Natural killer cell (primary cell): ENCODE measurements at places on chromosomes 2 and 18. TPM values are rescaled to one million over a fixed set of nuclear protein-coding genes. Genes with fewer than 3 reads are reported as not detected.

The GULP1 gene
- total RNA-seq, result not detected

The HNMT gene
- total RNA-seq, result 1.5 TPM

The ABHD1 gene
- 1.2 TPM for total RNA-seq

DNA sequence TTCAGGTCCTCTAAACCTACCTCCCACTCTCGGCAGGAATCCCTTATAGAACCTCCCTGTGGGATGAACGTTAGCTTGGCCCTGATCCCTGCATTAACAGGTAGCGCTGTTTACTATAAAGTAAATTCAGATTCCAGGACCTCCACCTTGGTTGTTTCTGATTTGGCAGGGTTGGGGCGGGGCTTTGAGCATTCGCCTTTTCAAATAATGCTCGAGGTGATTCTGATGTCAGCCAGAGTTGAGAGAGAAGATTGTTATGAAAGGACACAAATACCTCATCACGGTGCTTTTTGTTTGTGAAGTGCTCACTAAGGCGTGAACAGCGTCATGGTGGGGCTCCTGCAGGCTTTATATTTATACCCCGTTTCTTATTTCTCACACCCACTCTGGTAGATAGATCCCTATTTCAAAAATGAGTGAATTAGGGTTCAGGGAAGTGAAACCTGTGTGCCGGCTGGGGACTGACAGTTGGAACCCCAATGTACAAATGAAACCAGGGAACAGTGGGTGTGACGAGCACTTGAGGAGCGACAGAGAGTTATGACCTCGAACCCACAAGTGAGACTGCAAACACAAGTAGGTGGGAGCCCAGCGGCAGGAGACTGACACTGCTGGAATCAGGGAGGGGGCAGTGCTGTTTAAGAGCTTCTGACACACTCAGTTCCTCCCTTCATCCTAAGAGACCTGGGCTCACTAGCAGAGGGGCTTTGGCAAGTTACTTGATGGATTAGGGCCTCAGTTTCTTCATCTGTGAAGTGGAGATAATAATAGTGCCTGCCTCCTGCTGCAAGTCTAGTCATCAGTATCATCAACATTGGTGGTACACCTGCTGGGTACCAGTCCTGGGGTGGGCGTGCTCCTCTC, 14.2 kb upstream of the CXCR4 start:
- peak; percentile 94 for DNase-seq
- H3K27ac ChIP-seq, result peak overlapping the region; percentile 90
- H3K4me3 ChIP-seq, result no peak overlapping the region
- H3K4me1 ChIP-seq, result peaks cover 89% of the 10 kb centered on the region
- no peaks in the 10 kb centered on the region for H3K36me3 ChIP-seq

DNA sequence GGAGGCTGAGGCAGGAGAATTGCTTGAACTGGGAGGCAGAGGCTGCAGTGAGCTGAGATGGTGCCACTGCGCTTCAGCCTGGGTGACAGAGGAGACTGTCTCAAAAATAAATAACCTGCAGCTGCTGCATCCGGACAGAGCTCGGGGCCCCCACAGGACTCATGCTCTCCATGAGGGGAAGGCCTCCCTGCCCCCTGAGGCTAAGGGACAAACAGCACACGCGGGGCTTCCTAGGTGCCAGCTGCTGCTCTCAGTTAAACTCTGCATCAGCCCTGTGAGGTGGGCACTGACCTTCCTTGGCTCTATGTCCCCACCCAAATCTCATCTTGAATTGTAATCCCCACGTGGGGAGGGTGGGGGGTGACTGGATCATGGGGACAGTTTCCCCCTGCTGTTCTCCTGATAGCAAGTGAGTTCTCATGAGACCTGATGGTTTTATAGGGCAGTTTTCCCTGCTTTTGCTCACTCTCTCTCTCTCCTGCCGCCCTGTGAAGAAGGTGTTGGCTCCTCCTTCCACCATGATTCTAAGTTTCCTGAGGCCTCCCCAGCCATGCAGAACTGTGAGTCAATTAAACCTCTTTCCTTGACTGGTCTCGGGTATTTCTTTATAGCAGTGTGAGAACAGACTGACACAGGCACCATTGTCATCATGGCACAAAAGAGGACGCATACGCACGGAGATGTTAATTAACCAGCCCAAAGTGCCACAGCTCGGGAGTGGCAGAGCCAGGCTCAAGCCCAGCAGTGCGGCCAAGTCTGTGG, 49.9 kb upstream of the TAF1B start:
- no peaks in the 10 kb centered on the region for H3K36me3 ChIP-seq
- H3K27ac ChIP-seq, result no peak overlapping the region
- DNase-seq, result no peak
- peaks cover 29% of the 10 kb centered on the region for H3K4me1 ChIP-seq
